GM06990 (cell line): ENCODE measurements at places on chromosomes 13 and 19.

DNA sequence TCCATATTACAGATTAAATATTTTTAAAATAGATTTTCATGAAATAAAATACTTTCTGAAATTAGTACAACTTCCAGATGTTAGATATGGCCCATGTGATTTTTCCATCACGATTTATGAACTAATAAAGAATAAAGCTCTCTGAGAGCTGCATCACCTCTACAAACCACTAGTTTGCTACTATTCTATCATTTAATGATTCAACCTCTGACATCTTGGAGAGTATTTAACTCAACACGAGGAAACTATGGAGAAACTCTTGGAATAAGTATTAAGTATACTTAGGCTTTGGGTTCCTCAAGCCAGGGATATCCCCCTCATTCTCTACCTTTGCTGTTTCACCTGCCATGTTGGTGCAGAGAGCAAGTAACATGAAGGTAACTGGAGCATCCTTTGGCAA is 55.7 kb downstream of the DACH1 start:
- no peak for DNase-seq

GRCh38 chr19:16516923-16517610 is 20.9 kb downstream of the C19orf44 start:
- no peak for DNase-seq

DNA sequence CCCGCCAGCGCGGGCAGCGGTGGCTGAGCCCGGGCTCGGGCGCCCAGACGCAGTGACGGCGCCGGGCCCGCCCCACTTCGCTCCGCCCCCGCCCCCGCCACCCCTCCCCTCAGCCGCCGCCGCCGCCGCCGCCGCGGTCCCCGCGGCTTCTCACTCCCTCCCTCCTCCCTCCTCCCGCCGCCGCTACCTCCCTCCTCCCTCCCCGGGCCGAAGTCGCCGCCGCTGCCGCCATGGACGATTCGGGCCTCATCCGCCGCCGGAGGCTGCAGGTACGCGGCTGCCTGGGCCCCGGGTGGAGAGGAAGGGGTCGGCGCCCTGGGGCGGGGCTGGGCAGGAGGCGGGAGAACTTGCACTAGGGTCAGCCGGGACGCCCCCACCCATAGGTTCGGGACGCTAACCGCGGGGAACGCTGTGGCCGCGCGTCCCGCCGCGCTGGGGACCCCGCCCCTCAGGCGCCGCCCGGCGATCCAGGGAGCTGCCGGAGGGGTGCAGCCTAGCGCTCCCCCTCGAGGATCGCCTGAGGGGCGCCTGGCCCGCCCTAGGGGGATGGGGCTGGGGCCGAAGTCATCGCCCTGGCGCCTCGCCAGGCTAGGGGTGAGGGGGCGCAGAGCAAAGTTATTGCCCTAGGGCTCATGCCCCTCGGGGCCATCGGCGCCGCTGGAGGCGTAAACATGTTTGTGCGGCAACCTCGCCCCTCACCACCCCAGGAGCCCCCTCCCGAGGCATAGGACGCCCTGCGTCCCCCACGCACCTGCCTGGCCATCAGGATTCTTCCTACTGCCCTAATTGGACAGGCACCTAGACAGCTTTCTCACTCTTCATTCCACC is 427 bp downstream of the RTBDN start:
- no peak for DNase-seq

- no peak for DNase-seq
These were observed 27.4 kb upstream of the TINCR start for GRCh38 chr19:5595129-5595528.

GRCh38 chr19:29841559-29842367 is 30.0 kb downstream of the CCNE1 start:
- no peak for DNase-seq

DNA sequence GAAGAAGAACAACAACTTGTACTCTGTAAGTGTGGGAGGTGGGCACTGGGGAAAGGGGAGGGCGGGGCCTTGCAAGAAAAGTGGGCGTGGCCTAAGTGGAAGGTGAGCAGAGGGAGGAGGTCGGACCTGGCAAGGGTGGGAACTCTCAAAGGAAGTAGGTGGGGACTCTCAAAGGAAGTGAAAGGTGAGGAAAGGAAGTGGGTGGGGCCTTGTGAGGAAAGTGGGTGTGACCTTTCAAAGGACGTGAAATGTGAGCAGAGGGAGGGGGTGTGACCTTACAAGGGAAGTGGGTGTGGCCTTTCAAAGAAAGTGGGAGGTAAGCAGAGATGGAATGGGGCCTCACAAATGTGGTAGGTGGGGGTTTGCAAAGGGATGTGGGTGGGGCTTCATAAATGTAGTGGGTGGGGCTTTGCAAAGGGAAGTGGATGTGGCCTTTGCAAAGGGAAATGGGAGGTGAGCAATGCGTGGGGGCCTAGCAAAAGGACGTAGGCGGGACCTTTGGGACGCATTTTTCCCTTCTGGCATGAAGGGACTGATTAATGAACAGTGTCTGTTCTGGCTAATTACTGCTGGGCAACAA is 25.9 kb downstream of the ACSBG2 start:
- DNase-seq, result peak; percentile 75

- DNase-seq, result peak; percentile 91
These were observed 15.9 kb upstream of the SLC35E1 start for GRCh38 chr19:16587833-16588823.

- DNase-seq, result no peak
These were observed 12.8 kb downstream of the CASP14 start for GRCh38 chr19:15062036-15062435.

DNA sequence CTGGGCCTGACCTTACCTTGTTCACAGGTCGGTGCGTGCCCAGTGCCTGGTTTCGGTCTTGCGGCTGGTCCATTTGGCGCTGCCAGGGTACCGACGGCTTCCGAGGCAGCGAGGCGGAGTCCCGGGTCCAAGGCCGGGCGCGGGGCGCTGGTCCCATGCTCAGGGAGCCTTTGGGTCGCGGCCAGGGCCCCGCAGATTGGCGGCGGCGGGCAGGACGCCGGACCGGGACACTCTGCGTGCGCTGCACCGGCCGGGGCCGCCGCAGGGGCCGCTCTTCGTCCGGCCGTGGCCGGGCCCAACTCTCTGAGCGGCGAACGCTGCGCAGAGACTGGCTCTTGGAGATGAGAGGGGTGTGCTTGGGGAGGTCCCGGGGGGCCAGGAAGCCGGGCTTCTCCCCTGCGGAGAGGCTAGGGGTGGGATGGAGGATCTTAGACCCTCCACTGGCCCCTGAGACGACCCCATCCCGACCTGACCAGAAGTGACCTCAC is 3.4 kb upstream of the WIZ start:
- DNase-seq, result no peak

DNA sequence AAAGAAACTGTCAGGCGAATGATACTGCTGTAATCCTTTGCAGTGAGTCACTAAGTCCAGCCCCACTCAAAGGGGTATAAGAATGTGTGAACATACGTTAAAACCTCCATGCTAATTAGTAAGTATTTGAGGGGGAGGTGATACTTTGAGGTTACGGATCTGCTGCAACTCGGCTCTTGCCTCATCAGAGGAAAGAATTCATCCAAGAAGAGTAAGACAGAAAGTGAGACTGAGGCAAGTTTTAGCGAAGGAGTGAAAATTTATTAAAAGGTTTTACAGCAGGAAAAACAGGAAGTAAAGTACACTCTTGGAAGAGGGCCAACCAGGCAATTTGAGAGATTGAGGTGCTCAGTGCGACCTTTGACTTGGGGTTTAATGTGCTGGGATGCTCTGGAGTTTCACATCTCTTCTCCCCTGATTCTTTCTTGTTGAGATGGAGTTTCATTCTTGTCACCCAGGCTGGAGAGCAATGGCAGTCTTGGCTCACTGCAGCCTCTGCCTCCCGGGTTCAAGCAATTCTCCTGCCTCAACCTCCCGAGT is 9.8 kb downstream of the CLEC4M start:
- peak; percentile 38 for DNase-seq

- no peak for DNase-seq
These were observed 79.2 kb downstream of the UBL3 start for GRCh38 chr13:29771247-29771646.

GRCh38 chr19:54254195-54254906 is 2.7 kb downstream of the LILRB5 start:
- no peak for DNase-seq

- peak; percentile 26 for DNase-seq
These were observed 35.6 kb upstream of the PSPC1 start for GRCh38 chr13:19818223-19818842.

GRCh38 chr13:94710881-94711560 is 1.3 kb downstream of the SOX21 start:
- no peak for DNase-seq

- DNase-seq, result no peak
These were observed 60.1 kb downstream of the RNASEH2B start for GRCh38 chr13:50969691-50970090.

DNA sequence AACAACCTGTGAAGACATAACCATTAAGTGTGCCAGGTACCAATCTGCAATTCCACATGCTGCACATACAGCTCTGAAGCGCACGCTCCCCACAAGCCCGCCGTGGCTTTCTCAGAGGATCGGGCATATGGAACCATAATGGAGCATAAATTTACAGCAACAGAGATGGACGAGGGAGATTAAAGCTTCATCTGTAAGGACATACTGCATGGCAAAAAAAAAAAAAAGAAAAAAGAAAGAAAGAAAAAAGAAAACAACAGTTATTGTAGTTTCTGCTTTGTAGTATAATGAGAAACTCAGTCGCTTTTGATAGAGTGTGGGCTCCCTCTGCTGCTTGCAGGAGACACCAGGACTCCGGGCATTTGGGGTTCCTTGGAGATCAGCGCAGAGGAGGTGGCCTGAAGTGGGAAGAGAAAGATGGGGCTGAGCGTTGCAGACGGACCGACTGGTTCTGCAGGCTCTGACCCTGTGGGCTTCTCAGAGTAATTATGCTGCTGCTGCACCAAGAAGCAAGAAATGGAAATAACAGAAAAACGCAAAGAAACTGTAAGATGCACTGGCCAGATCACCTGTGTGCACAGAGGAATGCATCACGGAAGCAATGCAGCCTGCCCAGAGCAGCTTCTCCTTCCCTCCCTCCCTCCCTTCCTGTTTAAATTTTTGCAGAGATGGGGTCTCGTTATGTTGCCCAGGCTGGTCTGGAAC is 10.8 kb upstream of the PDCD5 start:
- no peak for DNase-seq

DNA sequence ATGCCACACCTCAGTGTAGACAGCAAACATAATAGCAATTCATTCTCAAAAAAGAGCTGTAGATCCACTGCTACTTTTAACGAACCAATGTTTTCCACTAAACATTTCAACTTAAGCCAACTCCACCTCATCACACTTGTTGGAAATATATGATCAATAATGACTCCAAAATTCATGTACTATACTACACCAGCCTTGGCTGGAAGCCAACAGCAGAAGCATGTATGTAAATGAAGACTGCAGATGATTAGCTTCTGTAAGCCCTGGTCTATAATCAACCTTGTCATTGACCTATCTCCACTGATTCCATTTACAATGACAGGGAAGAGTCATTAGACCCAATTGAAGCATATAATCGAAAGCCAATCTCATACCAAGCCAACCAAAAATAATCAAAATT is 71.7 kb downstream of the STK24 start:
- no peak for DNase-seq

- no peak for DNase-seq
These were observed 24.6 kb downstream of the TPT1 start for GRCh38 chr13:45316338-45316737.

DNA sequence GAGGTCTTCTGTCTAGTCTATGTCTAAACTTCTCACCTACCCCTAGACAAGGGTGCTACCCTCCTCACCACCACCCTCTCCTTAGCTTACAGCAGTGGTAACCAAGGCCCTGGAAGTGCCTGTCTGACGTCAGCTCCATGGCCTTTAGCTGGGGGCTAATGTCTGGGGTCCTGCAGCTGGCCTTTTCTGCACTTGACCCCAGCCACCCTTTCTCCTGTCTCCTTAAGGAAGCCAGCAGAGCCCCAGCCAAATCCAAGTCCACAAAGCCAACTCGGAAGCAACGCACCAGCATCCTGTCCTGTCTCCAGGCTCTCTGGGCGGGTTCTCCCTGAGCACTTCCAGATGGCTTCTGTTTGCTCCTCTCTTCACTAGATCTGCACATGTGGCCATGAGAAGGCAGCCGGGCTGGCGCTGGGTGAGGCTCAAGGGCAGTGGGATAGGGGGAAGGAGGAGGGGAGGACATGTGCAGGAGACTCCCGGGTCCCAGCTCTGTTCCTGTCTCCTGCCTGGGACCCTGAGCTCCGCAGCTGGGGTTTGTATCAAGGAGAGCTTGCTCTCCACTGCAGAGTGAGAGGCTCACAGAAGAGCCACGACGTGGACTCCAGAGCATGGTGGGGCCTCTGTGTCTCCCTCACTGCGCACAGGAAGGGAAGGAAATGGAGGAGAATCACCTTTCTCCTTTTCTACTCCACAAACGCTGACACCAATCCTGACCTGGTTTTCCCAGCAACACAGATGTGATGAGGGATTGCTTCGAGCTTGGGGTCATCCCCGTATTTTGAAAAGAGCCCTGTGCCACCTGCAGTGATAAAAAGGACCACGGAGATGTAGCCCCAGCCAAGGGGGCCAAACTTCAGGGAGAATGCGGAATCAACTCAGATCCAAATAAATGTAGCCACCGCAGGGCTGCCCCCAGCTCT is 204.2 kb downstream of the USP12 start:
- DNase-seq, result no peak

DNA sequence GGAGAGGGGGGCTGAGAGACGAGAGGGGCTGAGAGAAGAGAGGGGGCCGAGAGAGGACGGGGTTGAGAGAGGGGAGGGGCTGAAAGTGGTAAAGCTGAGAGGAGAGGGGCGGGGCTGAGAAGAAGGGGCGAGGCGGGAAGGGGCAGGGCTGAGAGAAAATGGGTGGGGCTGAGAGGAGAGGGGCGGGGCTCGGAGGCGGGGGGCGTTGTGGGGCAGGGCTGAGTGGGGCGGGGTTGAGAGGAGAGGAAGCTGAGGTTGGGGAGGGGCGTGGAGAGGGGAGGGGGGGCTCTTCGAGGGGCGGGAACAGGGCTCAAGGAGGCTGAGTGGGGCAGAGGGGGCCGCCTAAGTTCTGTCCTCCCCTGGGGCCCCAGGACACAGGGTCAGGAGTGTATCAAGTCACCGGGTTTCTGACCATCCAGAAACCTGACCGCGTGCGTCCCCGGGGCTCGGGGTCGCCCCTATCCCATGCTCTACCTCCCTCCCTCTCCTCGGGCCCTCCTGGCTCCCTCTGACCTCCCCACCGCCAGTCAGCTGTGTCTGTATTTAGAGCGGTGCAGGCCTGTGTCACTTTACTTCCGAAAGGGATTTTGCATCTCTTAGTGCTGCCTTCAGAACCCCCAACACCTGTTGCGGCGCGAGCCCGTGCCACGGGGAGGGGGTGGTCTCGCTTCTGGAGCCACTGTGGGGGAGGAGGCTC is 38.6 kb upstream of the SEMA6B start:
- DNase-seq, result peak; percentile 49

DNA sequence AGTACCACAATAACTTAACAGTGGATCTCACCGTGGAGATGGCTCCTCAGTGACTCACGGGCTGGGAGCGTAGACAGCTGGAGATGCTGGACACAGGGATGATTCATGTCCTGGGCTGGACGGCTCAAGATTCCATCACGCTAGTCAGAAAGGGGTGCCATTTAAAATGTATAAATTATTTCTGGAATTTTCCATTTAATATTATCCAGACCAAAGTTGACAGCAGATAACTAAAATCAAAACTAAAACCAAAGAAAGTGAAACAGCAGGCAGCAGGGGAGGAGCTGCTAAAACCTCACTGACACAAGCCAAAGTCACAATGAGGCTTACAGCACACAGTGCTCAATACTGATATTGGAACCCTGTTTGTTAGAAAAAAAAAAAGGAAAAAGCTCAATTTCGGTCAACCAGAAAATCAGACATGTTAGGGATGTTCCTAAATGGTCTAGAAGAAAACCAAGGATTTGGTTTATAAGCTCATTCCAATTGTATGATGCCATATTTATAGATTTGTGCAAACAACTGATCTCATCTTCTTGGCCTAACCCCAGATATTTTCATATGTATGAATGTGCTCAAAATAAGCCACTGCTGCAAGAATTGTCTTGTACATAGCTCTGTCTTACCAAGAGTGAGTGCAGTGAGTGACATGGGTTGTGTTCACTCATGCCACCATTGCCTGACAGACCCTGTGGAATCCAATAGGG is 111.8 kb downstream of the SACS start:
- DNase-seq, result no peak
